Motor neuron (in vitro differentiated cells): ENCODE measurements at places on chromosomes 4 and X.
A peak's percentile ranks its signal among the peaks of the same experiment; 100 is the strongest.

DNA sequence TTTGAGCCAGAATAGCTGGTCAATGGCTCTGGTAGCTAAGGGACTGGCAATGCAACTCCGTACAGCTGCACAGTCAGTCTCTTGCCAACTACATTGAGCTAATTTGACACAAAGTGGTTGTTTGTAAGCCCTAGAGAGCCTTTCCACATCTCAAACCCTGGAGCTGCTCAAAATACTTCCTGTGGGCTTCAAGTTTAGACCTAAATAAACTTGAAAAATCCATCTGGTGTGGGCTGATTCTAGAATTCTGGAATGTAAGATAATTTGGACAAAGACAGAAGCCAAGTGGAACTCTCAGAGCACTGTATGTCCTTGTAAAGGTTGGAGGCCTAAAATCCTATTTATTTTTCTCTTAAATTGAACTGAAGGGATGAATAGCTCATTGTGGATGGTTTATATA lies 380.8 kb downstream of the SPRY1 start:
- no peak for ATAC-seq

DNA sequence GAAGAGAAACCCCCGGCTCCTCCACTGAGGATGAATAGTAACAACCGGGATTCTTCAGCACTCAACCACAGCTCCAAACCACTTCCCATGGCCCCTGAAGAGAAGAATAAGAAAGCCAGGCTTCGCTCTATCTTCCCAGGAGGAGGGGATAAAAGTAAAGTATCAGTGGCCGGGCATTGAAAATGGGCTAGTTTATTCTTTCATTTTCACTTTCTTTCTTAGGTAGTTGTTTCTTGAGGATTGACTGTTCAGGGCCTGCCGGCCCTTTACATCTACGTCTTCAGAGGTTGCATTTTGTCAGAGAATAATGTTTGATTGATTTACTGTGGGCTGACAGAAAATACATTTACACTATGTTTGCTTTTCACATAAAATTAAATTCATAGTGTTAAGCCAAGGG lies 27.1 kb downstream of the PAK3 start:
- no peak for ATAC-seq

DNA sequence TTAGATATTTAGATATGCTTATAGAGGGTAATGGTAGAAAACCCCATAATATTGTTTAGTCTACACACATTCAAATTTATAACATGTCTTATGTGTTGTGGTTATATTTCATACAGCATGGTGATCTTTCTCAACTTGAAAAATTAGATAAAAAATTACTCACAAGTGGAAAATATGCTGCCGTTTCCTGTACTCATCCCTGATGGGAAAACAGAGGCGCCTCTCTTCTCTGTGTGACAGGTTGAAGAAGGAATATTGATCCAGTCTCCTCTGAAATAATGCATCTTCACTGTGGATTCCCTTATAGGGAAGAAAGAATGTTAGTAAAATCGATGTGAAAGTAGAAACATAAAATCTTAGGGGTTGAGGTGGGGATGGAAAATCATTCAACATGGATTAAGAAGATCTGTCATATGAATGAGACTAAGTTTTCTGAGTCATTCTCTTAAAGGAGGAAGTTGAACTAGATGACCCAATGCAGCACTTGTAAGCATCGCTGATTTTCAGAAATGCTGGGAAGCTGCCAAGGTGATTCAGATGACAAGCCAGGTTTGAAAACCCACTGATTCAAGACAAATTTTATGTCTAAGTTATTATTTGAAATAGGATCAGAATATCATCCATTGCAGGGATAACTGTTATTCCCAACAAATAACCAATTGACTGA lies 70.7 kb downstream of the ANKRD50 start:
- peak; percentile 71 for ATAC-seq

DNA sequence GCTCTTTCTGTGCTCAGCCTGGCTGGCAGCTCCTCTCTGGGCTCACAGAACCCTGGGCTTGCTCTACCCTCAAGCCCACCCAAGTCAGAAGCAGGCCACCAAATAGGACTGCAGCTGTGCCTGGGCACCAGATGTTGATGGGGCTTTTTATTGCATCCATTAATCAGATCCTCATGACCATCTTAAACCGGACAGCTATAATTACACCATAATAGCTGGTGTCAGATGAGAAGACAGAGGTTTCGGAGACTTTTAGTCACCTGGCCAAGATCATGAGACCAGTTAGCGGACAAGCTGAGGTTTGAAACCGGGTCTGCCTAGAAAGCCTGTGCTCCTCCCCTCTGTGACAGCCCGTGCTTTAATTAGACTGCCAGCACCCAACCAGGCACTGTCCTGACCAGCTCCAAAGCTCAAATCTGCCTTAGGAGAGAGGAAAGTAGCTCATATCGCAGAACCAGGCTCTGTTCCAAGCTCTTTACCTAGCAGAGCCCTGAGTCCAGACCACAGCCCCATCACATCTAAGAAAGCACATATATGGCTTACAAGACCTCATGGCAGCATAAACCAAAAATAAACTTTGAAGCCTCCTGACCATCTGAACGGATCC lies 88.9 kb downstream of the JAKMIP1 start:
- ATAC-seq: no peak

DNA sequence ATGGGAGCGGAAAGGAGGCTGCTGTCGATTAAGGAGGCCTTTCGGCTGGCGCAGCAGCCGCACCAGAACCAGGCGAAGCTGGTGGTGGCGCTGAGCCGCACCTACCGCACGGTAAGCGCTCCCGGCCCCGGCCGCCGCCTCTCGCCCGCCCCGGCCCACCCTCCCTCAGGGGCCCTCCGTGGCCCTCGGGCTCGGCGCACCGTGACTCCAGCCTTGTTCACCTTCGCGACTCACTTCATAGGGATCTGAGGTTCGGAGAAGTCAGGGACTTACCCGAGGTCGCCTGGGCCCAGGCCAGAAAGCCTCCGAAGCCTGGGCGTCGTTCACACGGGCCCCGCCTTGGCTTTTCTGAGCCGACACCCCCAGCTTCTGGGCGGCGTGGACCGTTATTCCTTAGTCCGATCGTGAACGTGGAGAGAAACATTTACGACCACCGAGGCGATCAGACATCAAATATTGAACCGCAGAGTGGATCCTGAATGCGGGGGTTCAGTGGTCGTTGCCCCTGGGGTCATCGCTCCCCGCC lies 362 bp downstream of the NCAPG start:
- ATAC-seq: peak; percentile 48

DNA sequence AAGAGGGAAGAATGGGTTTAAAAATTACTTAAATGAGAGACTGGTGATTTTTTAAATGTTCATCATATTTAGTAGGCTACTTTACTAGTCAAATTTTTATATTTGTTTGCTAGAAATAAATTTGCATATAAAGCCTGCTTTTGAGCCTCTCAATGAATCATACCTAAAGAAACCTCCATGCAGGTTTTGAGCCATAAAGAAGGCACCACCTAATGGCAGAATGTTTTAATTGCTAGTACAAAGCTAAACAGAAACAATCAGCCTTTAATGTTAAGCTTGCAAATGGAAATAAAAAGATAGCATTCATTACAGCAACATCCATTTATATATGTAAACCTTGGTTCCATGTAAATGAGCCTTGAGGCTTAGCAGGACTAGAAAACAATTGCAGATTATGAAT lies 989.7 kb downstream of the CCSER1 start:
- ATAC-seq: no peak

DNA sequence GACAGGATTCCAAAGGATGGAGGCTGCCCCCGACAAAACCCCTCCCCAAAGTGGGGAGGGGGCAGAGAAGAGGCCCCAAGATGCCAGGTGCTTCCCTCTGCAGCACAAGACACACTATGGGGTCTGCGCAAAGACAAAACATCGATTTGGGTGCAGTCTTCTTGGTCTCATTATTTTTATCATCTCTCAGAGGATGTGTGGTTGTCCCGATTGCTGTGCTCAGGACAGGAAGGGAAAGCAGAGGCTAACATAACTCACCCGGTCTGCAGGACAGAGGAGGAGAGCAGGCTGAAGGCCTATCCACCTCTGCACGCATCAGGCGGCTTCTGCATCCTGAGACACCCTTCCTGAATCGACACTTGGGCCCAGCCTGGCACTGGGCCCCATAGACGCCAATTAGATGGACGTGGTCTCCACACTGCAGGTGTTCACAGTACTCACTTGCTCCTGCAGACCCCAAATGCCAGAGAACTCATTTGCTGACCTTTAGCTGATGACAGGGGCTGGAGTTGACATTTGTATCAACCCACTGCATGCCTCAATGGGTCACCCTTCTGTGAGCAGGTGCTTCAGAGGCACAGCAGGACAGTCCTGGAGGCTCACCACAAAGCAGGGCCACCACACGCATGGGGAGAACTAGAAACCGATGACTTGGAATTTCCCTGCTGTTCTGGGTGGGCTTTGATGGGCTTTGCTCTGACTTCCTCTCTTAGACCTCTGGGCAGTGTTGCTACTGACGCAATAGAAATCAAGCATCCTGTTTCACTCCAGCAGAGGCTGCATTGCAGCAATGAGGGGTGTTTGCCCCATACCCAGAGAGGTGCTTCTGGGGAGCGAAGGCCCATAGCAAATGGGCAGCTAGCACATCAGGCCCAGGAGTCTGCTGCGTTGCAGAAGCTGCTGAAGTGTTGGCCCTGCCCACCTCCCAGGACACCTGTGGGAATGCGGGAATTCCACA lies 96.3 kb upstream of the ENPP6 start:
- no peak for ATAC-seq

DNA sequence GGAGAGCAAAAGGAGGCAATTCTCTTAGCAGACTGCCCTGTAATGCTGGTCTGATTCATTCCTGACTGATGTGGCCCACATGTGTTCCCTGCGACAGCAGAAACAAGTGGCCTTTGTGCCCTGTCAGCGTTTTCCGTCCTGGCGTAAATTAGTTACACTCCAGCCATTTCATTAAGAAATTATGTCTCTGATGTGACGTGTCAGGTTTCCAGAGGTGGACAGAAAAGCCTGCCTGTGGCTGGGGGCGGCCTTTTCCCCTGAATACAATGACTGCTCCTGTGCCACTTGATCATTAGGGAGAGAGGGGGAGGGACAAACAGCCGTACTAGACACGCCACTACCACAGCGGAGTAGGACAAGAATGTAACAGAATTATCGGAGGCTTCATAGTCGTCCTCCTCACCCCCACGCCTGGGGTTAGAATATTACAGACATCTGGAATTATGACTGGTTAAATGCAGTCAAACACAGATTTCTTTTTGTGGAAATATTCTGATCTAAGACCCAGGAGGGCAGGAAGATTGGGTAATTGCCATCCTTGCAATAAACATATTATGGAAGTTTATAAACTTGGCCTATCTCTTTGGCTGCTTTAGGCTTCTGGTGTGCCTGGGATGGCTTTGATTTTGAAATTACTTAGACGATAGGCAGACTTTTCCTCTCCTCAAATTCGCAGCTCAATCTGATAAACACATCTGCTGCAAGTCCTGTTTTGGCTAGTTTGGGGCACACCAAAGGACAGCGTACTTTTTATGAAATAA lies 146.2 kb upstream of the BCOR start:
- ATAC-seq: peak; percentile 84

- no peak for ATAC-seq
These were observed 206.3 kb upstream of the ATP6AP2 start for GRCh38 chrX:40374486-40374885.

- no peak for ATAC-seq
These were observed 36.7 kb downstream of the FOXR2 start for GRCh38 chrX:55659931-55660330.

DNA sequence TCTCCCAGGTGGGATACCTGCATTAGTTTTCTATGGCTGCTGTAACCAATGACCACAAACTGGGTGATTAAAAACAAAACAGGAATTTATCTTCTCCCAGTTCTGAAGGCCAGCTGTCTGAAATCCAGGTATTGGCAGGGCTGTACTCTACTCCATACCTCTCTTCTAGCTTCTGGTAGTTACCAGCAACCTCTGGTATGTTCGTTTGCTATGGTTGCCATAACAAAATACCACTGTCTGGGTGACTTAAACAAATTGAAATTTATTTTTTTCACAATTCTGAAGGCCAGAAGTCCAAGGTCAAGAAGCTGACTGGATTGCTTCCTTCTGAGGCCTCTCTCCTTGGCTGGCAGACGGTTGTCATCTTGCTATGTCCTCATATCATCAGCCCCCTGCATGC lies 642.1 kb upstream of the TENM3 start:
- ATAC-seq: no peak

DNA sequence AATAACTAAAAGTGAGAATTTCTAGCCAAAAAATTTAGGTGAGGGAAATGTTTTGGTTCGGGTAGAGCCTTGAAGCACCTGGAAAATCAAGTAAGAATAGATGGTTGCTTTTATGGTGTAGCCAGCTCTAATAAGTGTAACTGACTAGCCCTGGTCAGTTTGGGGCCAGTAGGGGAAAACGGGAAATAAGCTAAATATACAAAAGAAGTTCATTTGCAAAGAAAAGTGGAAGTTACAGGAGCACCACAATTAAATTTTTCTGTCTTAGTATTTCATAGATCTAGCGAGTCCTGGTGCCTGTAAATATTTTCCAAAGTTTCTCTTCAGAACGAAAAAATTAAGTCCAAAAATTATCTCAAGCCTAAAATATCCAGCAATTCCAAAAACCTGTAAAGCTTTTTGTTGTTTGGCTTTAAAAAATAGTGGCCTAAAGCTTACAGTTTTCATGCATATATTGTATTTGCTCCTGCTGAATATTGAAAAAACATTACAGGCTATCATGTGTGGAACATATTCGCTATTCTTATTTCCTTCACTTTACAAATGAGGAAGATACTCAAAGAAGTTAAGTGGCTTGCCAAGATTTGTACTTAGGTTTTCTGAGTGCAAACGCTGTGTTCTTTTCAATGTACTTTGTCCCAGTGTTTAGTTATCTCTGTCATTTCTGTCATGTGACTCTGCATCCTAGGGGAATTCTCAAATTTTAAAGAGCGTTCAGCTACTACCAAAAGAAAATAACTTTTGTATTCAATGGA lies 7.3 kb upstream of the PTPN13 start:
- no peak for ATAC-seq

DNA sequence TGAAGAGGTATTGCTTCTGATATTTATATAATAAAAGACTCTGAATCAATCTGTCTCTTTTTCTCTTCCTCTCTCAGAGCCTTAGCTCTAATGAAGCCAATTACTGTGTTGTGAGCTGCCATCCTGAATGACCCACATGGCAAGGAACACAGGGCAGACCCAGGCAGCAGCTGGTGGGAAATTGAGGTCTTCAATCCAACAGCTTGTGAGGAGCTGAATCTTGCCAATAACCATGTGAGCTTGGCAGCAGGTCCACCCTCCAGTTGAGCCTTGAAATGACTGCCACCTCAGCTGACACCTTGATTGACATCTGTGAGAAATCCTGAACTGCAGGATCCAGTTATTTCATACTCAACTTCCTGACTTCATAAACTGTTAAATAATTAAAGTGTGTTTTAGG lies 149.4 kb downstream of the NDST4 start:
- no peak for ATAC-seq

GRCh38 chrX:109890910-109891502 lies 111.9 kb upstream of the TMEM164 start:
- peak; percentile 35 for ATAC-seq

DNA sequence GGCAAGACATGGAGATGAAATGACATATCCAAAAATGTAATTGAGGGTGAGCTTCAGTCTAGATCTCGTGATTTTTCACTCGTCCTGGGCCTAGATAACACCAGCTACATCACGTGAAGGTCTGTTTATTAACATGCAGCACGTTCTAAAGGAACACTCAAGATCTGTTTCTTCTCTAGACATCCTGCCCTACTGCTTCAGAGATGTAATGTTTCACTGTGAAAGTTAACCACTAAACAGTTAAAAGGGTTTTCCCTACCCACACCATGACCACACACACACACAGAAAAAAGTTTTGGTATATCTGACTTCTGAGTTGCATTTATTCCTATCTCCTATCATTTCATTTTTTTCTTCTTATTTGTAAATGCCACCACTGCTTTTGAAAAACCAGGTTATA lies 52.3 kb upstream of the SMIM31 start:
- ATAC-seq: no peak
